Retinal pigment epithelial cell (primary cell): ENCODE measurements at places on chromosomes 1 and 21.

DNA sequence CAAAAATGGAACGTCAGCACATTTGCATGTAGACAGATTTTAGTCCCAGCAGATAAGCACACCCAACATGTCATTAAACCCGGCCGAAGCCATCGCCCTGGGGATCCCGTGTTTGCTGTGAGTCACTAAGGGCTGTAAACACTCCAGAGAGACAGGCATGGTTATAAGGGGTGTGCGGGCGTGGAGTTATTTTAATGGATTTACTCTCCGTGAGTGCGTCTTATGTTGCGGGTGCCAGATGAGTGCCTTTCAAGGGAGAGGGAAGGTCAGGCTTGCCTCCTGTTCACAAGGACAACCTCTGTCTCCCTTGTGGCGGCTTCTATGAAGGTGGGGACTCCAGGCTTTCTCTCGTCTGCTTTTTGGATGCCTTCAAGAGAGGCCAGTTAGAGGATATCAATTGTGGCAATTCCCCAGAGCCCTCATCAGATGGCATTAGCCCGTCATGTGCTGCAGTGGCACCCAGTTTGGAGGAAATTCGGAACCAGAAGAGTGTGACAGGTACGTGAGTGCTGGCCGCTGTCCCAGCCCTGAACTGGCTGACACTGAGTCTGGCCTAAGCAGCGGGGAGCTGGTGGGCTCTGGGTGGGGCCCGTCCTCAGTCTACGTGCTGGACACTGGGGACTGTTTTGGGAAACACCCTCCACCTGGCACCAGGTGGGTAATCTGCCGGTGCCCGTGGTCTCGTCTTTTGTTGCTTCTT, 223.8 kb upstream of the TMEM51 start:
- DNase-seq = peak; percentile 83

GRCh38 chr1:61491497-61491896, 233.4 kb downstream of the TM2D1 start:
- no peak for DNase-seq

GRCh38 chr1:230144758-230145504, 77.9 kb downstream of the GALNT2 start:
- no peak for DNase-seq

- no peak for DNase-seq
Observed at GRCh38 chr1:46489638-46490405, at the start of gene DMBX1. Gene DMBX1 (plus strand): TSS chr1:46489836. CDS start chr1:46507011, 17,175 bp downstream.

DNA sequence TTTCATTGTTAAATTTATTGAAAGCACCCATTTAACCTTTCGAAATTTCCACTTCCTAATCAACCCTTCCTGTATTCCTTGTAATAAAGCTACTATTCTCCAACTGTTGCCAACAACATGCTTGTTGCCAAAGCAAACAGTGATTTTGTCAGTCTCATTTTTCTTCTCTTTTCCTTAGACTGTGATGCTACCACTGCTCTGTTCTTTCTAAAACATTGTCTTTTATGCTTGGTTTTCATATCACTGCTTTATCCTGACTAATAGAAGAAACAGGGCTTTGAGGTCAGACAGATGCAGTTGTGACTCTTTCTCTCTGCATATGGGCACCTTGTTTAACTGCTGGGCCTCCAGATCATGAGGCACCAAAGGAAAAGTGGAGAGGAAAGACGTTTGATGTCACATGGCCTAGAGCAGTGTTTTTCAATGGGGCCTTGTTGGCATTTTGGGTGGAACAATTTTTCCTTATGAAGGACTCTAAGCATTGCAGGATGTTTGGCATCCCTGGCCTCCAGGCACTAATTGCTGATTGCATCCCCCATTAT, 56.1 kb downstream of the HMCN1 start:
- no peak for DNase-seq

DNA sequence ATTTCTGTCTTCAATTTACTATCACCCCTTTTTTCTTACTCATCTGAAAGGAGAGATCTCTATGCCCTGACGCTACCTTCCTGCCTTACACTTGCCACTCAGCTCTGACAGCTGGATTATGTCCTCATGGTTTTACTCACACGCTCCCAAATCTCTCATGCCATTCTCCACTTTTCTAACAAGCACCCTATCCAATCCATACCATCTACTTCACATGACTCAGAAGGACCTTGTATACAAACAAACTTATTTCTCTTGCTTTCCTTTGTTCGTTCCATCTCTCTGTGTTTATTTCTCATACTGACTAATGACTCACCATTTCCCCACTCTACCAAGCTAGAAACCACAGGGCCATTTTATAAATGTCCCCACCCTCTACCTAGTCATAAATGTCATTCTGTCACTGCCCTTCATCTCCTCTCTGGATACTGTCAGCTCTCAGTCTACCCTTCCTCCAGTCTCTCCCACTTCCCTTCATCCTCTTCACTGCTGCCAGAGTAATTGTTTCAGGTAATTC, 87.3 kb downstream of the USP24 start:
- no peak for DNase-seq

- no peak for DNase-seq
Observed at GRCh38 chr1:26357121-26357602, 3.2 kb upstream of the CRYBG2 start.

DNA sequence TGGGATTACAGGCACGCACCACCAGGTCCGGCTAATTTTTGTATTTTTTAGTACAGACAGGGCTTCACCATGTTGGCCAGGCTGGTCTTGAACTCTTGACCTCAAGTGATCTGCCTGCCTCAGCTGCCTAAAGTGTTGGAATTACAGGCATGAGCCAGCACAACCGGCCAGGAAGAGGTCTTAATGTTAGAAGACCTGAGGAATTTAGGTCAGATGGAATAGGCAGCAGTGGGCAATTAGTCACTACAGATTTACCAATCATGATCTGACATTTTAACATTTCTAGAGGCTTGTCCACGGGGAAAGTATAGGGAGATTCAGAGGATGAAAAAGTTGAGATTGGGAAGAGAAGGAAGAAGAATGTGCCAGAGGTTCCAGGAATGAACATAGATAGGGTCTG, 8.9 kb upstream of the APP start:
- no peak for DNase-seq

DNA sequence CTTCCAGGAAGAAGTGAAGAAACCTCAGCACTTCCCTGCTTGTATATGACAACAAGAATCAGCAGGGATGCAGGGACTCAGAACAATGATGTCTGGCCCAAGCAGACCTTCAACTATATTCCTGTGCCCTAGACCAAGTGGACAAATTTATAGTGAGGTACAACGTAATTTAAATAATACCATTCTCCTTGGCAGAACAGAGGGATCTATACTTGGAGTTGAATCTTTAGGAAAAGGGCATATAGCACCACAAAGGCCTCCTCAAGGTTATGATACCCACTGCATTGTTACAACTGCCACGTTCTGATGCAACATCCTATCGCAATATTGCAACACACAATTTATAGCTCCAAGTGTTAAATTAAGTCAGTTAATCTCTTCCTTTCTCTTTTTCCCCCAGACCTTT, 29.1 kb upstream of the GFI1 start:
- no peak for DNase-seq

- DNase-seq = no peak
Observed at GRCh38 chr1:206727981-206728696, 42.4 kb upstream of the IL19 start.

DNA sequence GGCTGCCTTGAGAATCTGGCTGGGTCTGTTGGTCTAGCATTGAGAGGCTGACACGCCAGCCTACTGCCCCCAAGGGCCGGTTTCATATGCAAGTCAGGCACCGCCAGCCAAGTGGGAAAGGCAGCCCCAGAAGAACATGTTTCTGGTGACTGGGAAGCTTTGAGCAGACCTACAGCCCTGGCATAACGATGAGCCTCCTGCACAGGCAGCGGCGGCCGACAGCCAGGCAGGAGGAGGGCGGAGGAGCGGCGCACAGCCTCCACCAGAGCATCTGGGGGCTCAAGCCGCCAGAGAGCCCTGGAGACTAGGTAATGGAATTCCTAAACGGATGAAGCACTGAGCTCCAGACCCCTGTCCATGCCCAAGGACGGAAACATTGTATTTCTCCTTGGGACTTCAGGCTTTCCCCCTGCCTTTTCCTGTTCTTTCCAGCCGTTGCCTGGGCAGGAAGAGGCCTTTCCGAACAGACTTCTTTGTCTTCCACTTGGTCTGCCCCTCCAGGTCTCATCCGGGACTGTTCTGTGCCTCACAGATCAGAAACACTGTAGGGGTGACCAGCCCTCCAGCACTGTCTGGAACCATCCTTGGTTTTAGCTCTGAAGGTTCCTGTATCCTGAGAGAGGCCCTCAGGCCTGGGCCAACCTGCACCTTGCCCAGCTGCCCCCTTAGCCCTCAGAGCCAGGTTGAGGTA, 59.5 kb downstream of the IRF2BP2 start:
- DNase-seq = no peak

GRCh38 chr1:220013497-220013896, 32.8 kb downstream of the EPRS1 start:
- no peak for DNase-seq

- DNase-seq = no peak
Observed at GRCh38 chr1:109229531-109230127, 15.9 kb downstream of the SARS1 start.

GRCh38 chr1:49048188-49048587, 271.5 kb upstream of the BEND5 start:
- no peak for DNase-seq

DNA sequence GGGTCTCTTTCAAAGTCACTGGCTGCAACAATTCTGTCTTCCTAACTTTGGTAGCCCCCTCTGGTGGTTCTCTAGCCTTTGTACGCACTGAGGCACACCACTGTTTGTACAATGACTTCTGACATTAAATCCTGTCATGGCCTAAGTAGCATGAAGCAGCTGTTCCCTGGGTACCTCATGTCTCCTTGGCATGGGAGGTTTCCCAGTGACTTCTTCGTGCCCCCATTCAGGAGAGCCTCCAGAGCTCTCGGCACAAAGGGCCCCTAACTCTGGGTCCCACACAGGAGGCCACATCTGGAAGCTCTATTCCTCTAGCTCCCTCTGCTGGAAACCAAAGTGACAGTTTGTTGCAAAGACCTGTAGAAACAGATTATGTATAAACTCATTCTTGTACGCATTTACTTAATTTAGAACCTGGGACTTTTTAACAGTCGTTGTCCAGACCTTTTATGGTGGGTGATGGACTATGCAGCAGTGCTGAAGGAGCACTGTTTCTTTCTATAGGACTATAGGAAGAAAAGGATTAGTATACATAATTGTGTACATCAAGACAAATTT, 13.4 kb downstream of the SWT1 start:
- no peak for DNase-seq

GRCh38 chr1:66013371-66013770, 220.7 kb downstream of the PDE4B start:
- DNase-seq = no peak

- DNase-seq = no peak
Observed at GRCh38 chr1:110606657-110607535, 738 bp upstream of the KCNA2 start.

- no peak for DNase-seq
Observed at GRCh38 chr1:7005762-7006161, 220.5 kb downstream of the CAMTA1 start.

DNA sequence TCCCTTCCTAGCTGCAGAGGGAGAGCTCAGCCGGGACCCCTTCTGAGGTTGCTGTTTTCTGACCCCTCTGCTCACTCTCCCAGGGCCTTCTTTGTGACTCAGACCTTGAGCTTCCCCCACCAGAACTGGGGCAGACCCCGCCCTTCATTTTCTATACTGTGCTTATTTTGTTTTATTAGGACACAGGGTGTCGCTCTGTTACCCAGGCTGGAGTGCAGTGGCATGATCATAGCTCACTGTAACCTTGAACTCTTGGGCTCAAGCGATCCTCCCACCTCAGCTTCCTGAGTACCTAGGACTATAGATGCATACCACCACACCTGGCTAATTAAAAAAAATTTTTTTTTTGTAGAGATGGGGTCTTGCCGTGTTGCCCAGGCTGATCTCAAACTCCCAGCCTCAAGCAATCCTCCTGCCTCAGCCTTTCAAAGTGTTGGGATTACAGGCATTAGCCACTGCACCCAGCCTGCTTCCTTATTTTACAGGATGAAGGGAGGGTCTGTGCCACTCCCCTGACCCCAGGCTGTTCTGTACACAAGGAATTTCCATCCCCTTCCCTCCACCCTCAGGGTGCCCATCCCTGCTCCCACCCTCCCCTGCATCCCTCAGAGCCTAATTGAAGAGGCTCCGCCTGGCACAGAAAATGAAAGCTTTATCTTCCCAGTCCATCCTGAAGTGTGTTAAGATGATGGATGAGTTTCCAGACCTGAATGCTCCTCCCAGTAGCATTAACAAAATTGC, 195.2 kb upstream of the POU3F1 start:
- no peak for DNase-seq

DNA sequence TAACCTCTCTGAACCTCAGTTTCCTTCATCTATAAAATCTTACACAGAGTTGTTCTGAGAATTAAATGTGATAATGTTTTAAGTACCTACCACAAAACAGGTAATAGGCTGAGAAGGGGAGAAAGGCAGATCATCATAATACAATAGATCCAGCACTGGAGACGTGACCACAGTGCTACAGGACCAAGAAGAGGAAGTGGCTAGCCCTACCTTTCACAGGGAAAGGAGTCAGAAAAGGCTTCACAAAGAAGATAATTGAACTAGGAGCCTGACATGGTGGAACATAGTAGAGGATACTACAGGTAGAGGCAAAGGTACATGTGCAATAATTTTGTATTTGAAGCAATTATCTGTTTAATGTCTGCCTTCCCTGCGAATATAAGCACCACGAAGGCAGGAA, 45.1 kb downstream of the ERI3 start:
- no peak for DNase-seq

DNA sequence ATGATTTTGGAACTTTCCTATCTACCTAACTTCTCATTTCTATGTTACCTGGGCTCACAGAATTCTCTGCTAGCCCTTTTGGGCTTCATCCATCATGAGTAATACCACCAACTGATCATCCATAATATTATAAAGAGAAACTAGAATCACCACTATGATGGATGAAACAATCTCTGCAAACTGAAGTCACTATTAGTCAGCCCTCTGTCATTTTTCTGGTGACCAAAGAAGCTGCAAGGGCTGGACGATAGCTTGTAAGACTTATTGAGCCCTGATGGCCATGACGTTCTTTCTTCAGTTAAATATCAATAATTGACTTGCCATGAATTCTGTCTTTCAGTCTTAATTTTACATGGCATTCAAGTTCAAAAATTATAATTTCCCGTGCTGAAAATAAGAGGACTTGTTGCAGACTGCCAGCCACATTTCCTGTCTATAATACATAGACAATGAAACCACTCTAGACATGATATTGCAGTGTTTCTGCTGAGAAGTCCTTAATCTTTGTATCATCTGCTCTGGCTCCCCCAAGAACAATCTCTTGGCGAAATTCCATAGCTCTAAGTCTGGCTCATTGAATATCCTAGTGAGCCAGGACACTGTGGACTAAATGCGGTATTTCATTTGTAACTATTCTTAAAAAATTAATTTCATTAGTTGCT, 655.0 kb upstream of the CAMK1G start:
- no peak for DNase-seq
